ENCODE measurements at places on chromosomes 1 and 21. TPM values are rescaled to one million over a fixed set of nuclear protein-coding genes. Genes with fewer than 3 reads are reported as not detected.

S100A7A gene
- total RNA-seq = not detected

TUFT1 gene
- 66.4 TPM for total RNA-seq

TTLL7 gene
- 31.4 TPM for total RNA-seq

ACOT11 gene
- total RNA-seq = 1.9 TPM

Measured in Panc1 (cell line).